ENCODE measurements at places on chromosomes 1 and 21. TPM values are rescaled to one million over a fixed set of nuclear protein-coding genes. Genes with fewer than 3 reads are reported as not detected.

The SASS6 gene
- 11.5 TPM for total RNA-seq

The KMO gene
- not detected for total RNA-seq

The WRAP73 gene
- total RNA-seq = 29.9 TPM

The PADI4 gene
- not detected for total RNA-seq

The NBPF4 gene
- total RNA-seq = not detected

The CLCN6 gene
- total RNA-seq = 44.1 TPM

The HMGCS2 gene
- total RNA-seq = 105 TPM

The NMNAT2 gene
- total RNA-seq = 3.3 TPM

The C1orf115 gene
- total RNA-seq = 9.8 TPM

The KRTAP19-3 gene
- total RNA-seq = not detected

DNA sequence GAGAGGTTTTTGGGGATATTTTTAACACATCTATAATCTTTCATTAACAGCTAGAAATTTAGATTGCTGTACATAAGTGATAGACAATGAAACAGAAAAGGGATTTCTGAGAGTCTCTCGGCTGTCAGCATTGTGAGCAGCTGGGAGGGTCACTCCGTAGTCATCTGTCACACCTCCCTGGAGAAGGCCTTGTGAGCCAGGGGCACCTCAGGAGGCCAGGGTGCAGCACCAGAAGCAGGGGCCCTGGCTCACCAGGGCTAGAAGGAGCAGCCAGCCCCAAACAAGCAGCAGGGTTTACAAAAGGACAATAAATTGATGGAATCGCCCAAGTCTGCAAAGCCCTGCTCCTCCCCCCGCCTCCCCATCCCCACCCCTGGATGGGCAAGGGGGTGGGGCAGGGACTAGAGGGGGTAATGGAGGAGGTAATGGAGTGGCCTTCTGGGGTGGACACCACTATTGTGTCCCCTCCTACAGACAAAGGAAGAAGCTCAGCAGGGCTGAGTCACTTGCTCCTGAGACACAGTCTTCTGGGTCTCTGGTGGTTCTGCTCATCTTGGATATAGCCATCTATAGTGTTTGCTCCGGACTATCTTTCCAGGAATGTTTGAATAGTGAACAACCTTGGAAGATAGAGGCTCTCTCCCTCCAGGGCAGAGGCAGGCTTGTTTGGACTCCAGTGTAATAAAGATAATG, 263.4 kb downstream of the NPHP4 start:
- no peak for DNase-seq

GRCh38 chr1:9079988-9080704, 10.7 kb upstream of the SLC2A5 start:
- no peak for DNase-seq

DNA sequence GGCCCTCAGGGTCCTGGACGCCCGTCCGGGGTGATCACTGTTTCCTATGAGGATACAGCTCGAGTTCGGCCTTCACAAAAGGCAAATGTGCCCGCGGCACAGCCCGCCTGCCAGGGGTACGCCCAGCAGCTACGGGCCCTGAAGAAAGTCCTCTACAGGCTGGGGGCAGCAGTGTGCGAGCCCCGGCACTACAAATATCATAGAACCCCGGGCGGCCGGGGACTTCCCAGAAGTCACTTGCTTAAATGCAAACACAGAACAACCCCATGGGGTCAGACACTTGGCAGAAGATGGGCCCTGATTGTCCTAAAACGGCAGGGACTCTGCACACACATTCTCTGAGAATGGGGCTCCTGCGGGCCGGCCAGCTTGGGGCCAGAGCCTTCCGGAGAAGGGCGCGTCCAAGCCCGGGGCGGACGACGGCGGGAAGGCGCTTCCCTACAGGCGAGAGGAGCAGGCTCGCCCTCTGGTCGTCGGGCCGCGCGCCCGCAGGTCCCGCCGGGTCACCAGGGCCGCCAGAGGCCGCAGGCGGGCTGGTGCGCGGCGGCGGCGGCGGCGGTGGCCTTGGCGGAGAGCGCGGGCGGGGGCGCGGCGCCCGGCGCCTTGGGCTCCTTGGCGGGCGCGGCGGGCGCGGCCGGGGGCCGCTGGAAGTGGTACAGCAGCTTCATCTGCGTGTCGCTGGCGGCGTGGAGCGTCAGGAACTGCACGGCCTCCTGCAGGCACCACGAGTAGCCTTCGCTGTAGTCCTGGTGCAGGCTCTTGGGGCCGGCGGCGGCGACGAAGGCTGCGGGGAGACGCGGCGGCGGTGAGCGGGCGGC, 888 bp downstream of the HES5 start:
- no peak for DNase-seq

- DNase-seq = no peak
Measured at GRCh38 chr21:36992671-36993070, 13.8 kb upstream of the RIPPLY3 start.

- no peak for DNase-seq
Measured at GRCh38 chr1:160394673-160395072, 5.7 kb upstream of the VANGL2 start.

- DNase-seq = no peak
Measured at GRCh38 chr1:205298191-205298994, 23.2 kb downstream of the NUAK2 start.

DNA sequence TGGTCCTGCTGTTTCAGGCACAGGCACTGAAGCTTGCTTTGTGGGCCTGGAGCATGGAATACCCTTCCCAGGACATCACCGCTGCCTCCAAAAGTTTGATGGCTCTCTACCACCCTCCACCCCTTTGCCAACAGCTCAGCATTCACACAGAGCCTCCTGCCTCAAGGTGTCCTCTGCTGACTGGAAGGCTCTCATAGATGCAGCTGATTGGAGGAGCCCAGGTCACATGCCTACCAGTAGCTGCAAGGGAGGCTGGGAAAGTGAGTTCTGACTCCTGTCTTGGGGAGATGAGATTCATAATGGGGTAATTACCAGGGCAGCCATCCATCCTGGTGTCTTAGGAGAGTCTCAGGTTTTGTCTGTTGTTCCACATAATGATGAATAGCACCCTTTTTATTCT, 124.8 kb upstream of the GRIK3 start:
- no peak for DNase-seq

DNA sequence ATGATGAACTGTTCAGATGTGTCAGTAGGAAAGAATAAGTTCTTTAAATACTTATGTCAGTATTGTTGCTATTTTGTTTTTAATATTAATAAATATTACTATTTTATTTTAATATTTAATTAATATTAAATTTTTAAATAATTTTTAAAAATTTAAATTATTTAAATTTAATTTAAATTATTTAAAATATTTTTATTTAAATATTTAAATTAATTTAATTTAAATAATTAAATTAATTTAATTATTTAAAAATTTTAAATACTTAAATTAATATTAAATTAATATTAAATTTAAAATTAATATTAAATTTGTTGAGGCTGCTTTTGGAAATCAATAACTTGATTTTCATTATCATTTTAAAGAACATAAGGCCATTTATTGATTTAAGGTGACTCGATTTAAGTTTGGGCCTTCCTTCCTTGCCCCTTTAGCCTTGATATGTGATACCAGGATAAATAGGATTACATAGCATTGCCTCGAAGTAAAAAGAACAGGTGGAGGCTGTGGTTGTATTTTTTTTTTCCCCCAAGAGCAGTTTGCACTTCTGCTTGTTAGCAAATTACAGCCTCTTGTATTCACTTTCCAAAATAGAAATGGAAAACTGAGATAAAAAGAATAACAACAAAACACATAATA, 915.2 kb downstream of the TTLL7 start:
- DNase-seq = no peak

DNA sequence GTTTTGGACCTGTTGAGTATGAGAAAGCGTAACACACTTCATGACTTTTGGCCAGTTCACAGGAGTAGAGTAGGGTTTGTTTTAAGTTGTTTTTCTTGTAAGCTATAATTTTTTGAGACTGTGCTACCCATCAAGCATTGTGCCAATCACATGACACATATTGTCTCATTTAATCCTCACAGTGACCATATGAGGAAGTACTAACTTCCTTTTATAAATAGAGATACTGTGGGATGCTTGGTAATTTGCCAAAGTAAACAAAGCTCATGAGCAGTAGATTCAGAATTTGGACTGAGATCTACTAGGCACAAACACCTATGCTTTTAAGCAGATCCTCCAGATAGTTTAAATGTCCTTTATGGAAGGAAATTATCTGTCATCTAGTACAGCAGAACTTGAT, 178.3 kb downstream of the CACNA1E start:
- DNase-seq = no peak

DNA sequence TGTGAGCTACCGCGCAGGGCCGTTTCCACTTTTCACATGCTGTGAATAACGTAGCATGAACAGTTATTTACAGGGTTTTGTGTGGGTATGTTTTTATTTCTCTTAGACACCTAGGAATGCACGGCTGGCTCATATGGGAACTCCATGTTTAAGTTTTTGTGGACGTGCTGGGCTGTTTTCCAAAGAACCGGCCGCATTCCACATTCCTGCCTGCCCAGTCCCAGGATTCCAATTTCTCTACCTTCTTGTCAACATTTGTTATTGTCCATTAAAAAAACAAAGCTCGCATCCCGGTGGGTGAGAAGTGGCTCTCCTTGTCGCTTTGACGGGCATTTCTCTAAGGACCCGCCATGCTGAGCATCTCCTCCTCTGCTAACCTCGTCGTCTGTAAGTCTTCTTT, 47.1 kb upstream of the LRRC3 start:
- no peak for DNase-seq

- no peak for DNase-seq
Measured at GRCh38 chr1:7292714-7293419, 478.2 kb upstream of the VAMP3 start.

GRCh38 chr1:19086176-19086875, 123.7 kb downstream of the UBR4 start:
- no peak for DNase-seq

DNA sequence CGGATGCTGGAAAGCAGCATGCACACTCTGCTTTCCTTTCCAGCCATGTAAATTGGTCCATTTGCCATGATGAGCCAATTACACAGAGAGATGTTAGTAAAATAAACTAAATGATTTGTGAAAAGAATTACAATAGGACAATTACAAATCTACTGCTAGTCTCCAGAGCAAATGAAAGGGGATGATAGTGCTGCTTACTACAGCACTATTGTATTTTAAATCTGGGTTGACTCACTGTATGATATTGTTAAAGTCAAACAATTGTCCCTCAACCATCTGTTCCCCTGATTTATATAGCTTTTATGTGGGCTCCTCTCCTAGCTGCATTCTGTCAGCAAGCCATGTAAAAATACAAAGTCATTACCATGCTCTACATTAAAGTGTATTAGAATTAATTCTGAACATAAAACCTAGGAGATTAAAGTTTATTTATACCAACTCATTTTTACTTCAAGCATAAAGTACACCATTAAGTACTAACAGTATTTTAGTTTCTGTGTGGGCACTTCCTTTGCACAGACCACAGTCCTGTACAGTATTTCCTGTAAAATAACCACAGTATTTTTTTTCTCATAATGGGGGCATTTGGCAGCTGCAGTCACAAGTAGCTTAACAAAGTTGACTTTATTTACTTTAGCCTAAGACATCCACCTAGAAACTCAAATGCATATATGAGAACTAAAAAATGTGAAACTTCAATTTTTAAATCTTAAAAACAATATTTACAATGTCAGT, 135.8 kb downstream of the VAV3 start:
- DNase-seq = no peak
